ENCODE measurements at places on chromosomes 7 and 10.

GRCh38 chr7:91140982-91141381 is 123.3 kb upstream of the FZD1 start:
- DNase-seq: no peak

DNA sequence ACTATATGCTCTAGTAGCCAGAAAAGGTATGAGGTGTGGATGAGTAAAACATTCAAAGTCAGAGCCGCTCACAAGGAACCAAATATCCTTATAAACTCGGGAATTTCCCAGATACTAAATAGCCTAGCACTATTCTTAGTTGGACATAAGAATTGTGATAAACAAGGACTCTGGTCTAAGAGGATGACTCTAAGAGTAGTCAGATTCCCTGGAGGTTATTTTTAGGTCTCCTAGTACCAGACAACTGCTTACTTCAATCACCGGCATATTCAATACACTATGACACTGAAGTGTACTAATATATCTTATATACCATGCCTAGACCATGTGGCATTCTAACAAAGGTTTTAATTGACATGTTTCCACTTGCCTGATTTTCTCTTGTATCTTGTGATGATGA is 56.5 kb downstream of the LMBR1 start:
- no peak for DNase-seq

DNA sequence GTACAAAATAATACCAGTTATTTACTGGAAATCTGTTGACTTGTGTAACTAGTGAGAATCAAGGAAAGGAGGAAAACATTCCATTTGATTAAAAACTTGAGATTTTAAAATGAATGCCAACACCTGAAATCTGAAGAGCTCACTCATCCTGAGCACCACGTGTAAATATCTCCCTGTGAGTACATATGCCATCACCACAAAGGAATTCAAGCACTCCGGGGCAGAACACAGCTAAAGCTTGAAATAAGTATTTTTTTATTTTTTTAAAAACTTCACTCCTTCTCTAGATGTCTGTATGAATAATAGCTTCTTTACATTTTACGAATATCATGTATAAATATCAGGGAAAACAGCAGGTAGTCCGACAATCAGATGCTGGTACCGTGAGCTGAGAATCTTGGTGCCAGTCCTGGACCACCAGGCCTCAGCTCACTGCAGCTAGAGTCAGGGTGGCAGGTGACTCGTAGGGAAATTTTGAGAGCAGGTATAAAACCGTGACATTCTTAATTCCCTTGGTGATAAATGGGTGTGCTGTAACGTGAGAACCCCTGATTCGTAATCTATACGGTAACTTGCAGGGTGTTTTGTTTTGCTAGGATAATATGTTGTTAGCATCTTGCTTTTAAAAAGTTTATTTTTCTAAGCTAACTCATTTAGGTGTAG is 12.7 kb downstream of the LMTK2 start:
- DNase-seq: no peak

DNA sequence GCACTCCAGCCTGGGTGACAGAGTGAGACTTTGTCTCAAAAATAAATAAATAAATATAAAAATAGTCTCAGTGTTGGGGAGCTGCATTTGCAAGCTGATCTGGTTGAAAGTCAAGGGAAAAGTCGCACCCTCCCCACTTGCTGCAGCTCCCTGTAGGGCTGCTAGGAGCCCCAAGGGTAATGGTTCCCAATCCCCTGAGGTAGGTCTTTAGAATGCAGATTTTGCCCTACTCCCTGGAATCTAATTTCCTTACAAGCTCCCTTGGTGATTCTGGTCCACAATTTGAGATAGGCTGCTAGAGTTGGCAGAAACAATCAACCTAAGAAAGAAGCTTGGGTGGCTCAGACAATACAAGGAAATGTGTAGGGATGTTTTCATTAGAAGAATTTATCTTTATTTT is 232.5 kb upstream of the YAE1 start:
- no peak for DNase-seq

DNA sequence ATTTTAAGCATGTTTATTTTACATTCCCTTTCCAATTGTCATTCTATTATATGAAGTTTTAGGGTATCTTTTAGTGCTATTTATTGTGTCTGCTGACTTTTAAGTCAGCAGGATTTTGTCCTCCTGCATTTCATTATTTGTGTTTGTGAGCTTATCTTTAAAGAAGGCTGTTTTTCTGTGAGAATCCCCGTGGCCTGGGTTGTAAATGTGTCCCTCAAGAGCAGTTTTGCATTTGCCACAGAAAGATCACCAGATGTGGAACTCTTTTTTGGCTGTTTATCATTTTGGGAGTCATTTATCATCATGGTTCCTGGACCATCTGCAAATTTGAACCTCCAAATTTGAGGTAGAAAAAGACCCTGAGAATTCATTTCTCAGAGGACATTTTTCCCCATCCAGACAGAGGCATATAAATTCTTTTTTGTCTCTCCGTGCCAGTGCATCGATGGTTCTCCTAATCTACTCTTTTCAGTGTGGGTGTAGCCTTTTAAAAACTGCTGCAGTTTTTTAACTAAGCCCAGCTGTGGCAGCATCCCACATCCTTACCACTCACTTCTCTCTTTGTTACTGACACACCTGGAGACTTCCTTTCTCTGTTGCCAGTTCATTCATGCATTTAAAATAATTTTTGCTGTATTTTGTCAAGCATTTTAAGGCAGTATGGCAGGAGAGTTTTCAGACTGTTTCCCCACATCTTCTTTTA is 20.1 kb upstream of the MTURN start:
- DNase-seq: no peak

- DNase-seq: no peak
Measured at GRCh38 chr7:36945612-36946400, 221.5 kb upstream of the AOAH start.

- DNase-seq: no peak
Measured at GRCh38 chr10:31669357-31669756, 259.3 kb downstream of the ARHGAP12 start.

- DNase-seq: no peak
Measured at GRCh38 chr7:151411551-151411950, 1.7 kb upstream of the WDR86 start.

- DNase-seq: no peak
Measured at GRCh38 chr7:45145881-45146280, 11.7 kb upstream of the RAMP3 start.

- DNase-seq: no peak
Measured at GRCh38 chr10:124116771-124117510, 23.5 kb upstream of the CHST15 start.

- DNase-seq: no peak
Measured at GRCh38 chr10:44399659-44400451, 15.0 kb upstream of the CXCL12 start.

DNA sequence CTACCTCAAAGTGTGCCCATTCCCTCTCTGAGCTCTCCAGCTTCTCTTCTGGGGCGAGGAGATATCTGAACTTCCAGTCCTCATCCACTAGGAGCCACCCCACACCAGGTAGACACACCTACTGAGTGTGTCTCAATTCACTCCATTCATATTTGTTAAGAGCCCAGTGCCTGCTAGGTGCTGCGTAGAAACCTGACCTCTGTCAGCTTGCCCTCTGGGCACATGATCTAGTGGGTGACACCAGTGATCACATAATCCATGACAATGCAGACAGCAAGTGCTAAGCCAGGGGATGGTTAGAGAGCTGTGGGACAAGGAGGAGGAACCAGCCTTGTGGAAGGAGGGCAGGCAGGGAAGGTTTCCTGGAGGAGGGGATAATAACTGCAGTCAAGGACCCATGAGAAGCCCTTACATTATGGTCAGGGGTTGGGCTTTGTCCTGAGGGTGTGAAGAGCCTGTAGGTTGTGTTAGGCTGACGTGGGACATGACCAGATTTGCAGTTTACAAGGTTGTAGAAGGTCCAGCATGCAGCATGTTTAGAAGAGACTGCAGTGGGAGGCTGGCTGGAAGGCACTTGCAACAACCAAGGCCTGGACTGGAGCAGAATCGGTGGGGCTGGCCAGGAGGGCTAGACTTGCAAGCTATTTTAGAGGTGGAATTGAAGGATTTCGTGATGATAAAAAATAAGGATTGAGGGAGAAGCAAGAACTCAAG is 81.8 kb downstream of the COL13A1 start:
- no peak for DNase-seq

DNA sequence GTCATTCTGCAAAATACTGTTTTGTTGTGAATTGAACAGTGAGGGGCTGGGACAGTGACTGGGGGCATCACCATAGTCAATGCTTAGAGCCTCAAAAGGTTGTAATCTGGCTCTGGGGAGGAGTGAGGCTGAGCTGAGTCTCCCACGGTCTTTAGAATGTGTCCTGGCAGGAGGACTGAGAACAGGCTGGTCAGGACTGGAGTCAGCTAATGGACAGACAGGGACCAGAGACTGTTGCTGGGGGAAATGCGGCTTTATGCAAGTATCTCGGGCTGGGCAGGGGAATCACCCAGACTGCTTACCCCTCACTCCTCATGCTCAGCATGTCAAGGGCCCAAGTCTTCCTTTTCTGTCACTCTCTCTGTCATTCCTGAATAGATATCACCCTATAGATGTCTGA is 346.5 kb downstream of the TYW1 start:
- no peak for DNase-seq

DNA sequence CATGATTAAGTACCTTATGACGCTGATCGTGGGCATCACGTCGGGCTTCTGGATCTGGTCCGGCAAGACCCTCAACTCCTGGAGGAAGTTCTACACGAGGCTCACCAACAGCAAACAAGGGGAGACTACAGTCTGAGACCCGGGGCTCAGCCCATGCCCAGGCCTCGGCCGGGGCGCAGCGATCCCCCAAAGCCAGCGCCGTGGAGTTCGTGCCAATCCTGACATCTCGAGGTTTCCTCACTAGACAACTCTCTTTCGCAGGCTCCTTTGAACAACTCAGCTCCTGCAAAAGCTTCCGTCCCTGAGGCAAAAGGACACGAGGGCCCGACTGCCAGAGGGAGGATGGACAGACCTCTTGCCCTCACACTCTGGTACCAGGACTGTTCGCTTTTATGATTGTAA is 2.5 kb downstream of the FZD1 start:
- DNase-seq: no peak

- no peak for DNase-seq
Measured at GRCh38 chr10:52210161-52210560, 103.9 kb upstream of the DKK1 start.

- no peak for DNase-seq
Measured at GRCh38 chr7:102849079-102849478, 63.7 kb upstream of the LRRC17 start.

GRCh38 chr7:69434398-69434815 is 163.9 kb upstream of the AUTS2 start:
- DNase-seq: no peak

GRCh38 chr7:137757146-137757925 is 89.4 kb downstream of the DGKI start:
- no peak for DNase-seq

DNA sequence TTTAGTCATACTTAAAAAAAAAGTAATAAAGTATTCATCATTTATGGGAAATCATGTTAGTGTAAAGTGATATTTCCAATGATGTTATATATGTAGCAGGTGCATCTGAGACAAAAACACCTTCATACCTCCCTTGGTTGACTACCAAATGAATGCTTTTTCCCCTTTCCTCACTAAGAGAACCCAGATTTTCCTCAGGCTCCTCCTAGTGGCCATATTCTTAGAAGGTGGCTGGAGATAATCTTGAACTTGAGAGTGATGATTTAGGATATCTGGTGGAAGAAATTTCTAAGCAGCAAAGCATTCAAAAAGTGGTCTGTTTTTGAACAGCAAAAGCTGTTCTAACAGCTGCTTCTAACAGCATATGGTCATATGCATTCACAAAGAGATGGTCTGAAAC is 16.8 kb upstream of the DNAH11 start:
- DNase-seq: no peak

DNA sequence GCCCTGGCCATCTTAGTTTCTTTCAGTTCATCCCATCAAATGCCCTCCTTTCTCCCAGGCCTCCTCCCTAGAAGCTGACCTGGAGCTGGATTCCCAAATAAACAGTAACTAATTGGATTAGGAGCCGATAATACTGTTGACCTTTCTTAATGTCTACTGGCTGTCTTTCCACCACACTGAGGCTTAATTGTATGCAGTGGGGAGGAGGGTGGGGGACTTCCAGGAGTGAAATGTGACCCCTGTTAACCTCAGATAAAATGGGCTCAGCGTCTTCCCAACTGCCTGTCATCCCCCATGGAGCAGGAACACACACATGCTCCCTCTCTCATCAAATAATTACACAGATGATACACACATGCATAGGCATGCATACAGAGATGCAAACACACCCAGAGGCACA is 53.7 kb upstream of the LBX1 start:
- no peak for DNase-seq

DNA sequence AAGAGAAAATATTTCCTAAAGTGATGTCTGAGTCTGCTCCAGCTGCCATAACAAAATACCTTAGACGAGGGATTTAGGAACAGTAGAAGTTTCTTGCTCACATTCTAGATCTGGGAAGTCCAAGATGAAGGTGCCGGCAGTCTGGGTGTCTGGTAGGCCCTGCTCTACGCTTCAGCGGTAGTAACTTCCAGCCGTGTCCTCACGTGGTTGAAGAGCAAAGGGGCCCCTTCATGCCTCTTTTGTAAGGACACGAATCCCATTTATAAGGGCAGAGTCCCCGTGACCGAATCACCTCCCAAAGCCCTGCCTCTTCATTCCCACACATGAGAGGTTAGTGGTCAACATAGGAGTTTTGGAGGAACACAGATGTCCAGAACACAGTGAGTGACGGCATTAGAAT is 52.2 kb upstream of the INPP5A start:
- no peak for DNase-seq

DNA sequence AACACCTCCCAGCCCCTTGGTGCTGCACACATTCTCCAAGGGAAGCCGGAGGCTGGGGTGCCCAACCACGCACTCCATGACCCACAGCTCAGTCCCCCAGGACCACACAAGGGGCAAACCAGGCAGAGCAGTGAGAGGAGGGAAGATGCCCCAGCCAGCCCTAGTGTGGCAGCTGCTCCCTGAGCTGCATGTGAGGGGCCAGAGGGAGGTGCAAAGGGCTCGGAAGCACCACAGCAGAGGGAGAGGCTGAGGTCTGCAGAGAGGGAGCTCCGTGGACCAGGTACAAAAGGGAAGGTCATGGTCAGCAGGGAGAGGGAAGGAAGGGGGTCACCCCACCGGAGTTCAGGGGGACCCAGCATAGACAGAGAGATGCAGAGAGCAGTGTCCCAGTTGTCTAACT is 1.5 kb upstream of the CALML5 start:
- DNase-seq: no peak

- no peak for DNase-seq
Measured at GRCh38 chr7:90312745-90313144, 8.4 kb downstream of the FAM237B start.

DNA sequence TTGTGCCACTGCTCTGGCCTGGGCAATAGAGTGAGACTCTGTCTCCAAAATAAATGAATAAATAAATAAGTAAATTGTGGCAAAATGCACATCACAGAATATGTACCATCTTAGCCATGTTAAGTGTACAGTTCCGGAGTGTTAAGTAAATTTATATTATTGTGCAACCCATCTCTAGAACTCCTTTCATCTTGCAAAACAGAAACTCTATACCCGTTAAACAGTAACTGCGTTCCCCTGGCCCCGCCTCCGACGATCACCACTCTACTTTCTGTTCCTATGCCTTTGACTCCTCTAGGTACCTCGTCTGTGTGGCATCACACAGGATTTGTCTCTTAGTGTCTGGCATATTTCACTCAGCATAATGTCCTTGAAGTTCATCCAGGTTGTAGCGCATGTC is 356.4 kb upstream of the FOXK1 start:
- DNase-seq: no peak
